ENCODE measurements at places on chromosomes 13 and 19.

DNA sequence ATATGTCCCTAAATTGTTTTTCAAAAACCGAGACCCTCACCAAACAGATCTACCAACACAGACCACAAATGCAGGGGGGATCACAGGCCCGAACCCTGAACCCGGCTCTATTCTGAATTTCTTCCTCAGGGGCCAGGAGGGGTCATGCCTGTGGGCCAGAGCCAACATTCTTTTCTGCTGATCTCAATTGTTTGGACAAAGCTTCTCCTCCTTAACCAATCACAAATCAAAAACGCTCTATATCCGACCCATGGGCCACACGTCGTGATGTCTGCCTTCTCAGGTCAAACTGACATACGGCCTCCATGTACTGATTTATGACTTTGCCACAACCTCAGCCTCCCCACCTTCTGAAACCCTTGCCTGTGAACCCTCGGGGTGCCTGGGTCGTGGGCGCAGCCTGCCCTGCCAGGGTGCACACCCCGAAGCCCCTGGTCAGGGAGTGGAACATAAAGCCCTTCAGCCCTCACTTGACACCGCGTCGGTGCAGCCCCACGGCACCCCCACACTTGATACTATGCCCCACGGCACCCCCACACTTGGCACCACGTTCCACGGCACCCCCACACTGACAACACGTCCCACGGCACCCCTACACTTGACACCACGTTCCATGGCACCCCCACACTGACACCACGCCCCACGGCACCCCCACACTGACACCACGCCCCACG, 58.4 kb upstream of the C13orf46 start:
- no peak for DNase-seq

DNA sequence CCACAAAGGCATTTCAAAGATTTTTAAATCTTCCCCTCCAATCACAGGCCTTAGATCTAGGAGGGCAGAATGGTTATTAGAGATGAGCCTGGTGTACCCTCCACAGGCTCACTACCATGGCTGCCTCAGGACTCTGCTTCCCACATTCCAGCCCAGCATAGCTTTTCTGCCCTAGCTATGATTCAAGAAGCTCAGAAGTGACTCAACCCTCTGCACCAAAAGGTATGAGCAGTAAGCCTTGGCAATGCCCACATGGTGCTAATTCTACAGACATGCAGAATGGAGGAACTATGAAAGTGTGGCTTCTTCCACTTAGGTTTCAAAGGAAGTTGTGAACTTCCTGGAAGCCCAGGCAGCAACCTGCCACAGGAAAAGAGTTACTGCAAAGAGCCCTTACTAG, 786.2 kb downstream of the SLITRK6 start:
- DNase-seq = no peak

DNA sequence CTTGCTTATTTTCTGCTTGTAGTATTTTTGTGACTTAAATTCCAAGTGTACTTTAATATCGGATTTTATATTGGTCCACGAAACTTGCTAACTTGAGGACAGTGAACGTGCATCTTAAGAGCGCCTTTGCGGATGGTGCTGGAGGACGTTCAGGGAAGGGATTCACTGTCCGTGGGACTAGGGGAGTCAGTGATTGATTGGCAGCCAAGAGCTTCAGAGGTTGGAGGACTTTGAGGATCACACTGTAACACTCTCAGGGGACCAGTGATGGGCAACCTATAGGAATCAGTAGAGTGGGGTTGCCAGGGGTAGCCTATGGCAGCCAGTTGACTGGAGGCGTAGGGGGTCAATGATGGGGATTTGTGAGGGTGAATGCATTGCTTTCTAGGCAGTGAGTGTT, 516 bp downstream of the ZNF175 start:
- DNase-seq = no peak

- DNase-seq = no peak
These were observed 209.0 kb downstream of the VWA8 start for GRCh38 chr13:41751734-41752445.

GRCh38 chr19:3268326-3268725, 43.9 kb downstream of the CELF5 start:
- DNase-seq = no peak

GRCh38 chr19:35882114-35882832, 13.9 kb downstream of the APLP1 start:
- DNase-seq = peak; percentile 87

- DNase-seq = no peak
These were observed 19.5 kb upstream of the TRPC4 start for GRCh38 chr13:37889102-37889501.

DNA sequence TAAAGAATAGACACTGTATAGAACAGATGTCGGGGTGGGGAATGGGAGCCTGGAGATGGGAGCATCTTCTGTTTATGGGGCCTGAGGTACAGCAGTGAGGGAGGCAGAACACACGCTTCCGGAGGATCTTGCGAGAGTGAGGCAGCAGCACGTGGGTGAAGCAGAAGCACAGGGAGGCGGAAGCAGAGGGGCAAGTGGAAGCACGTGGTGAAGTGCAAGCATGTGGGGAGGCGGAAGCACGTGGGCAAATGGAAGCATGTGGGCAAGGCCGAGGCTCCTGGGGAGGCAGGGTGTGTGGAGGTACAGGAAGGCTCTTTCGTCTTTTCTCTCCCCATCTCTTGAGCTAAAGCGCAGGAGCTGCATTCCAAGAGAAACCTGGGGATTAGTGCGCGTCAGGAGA, 198.4 kb downstream of the ATP8A2 start:
- DNase-seq = peak; percentile 2

- no peak for DNase-seq
These were observed 44.5 kb upstream of the SPACA7 start for GRCh38 chr13:112331675-112332074.

- DNase-seq = no peak
These were observed 4.8 kb downstream of the ZBTB7A start for GRCh38 chr19:4061683-4062418.

GRCh38 chr13:111184458-111185401, 69.6 kb downstream of the ARHGEF7 start:
- no peak for DNase-seq

DNA sequence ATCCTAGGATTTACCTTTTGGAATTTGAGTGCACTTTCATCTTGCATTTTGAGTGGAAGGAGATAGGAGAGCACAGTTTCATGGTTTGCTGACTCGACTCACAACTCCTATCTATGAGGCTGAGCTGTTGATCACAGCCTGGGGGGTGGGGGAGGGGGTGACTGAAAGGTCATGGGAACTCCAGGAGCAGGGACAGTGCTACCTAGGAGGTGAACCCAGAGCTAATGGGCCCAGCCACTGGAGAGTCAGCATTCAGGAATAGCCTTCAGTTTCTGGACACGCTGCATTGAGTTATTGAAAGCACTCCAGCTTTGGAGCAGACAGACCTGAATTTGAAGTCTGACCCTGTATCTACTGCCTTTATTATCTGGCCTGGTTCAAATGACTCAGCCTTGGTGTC, 339.9 kb downstream of the SLC7A1 start:
- DNase-seq = no peak

DNA sequence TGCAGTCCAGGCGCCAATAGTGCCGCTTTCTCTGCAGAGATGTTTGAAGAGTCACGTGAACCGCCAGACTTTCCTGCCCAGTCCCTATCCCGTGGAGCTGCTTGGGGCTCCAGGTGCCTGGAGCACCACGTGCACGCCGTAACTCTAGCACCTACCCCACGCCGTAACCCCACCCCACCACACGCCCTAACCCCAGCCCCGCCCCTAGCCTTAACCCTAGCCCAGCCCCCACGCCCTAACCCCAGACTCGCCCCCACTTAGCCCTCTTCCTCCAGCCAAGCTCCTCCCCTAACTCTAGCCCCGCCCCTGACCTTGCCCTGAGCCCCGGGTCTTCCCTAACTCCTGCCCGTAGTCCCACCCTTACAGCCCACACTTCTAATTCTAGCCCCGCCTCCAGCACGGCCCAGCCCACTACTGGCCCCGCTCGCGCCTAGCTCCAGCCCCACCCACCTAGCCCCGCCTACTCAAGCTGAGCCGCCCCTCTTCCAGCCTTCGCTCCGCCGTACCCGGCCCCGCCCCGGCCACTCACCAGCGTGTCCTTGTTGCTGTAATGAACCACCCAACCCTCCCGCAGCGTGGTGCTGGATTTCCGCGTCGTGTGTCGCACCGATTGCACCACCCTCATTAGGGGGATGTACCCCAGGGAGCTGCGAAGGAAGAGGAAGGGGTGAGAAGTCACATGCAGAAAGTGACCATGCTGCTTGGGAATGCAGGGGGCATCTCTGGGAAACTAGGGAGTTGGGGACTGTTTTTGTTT, 19.5 kb downstream of the PRKD2 start:
- peak; percentile 30 for DNase-seq

DNA sequence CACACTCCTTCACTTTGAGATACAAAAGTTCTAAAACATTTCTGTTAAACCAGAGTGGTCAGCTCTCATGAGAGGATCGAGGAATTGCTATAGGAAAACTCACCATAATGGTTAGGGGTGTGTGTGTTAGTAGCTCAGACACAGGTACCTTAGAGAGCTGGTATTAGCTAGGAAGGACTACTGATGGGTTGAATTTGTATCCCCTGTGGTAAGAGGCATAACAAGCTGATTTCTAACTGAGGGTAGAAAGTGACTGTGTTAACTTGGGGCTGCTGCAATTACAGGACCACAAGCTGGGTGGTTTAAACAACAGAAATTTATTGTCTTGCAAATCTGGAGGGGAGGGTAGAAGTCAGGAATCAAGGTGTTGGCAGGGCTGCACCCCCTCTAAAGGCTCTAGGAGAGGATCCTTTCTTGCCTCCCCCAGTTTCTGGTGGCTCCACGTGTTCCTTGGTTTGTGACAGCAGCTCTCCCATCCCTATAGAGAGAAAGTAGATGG, 17.4 kb downstream of the LEUTX start:
- DNase-seq = no peak

DNA sequence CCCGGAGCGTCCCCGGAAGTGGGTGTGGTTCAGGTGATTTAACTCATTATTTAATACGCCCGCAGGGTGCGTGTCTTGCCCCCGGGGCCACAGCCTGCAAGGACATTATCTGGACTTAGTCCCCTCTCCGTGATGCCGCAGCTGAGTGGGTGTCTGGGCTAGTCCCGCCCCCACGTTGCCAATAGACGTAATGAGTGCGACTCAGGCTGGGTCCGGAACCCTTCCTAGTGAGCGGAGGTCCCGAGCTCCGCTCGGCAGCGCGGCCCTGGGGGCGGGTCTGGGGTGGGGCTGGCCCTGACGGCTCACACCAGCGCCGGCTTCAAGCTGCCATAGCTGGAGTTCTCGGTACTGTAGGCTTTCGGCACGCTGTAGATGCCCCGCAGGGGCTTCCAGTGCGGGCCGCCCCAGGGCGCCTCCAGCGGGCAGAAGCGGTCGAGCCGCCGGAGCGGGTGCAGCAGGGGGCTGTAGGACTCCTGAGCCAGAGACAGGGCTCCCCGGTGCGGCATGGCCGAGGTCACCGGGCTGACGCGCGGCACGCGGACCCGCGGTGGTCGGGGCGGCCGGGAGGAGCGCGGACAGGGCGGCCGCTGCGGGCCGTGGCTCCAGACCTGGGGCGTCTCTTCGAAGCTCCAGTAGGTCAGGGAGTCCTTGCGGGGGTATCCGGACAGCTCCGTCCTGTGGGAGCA, 918 bp upstream of the LHB start:
- DNase-seq = peak; percentile 61

DNA sequence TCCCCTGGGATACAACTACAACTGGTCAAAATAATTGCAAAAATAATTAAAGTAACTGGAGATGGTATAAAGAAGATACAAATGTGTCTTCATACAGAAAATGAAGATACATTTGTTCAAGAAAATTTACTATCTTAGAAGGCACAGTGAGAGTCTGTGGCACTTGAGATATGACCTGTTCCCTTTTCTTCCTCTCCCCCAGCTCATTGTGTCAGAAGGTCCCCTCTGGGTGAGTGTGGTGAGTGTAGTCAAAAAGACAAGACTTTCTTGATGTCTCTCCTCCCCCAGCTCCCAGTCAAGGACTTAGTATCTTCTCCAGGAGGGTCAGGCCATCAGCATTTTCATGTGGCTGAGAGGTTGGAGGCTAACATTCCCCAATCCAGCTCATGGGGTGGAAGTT, 51.7 kb downstream of the EDNRB start:
- no peak for DNase-seq

DNA sequence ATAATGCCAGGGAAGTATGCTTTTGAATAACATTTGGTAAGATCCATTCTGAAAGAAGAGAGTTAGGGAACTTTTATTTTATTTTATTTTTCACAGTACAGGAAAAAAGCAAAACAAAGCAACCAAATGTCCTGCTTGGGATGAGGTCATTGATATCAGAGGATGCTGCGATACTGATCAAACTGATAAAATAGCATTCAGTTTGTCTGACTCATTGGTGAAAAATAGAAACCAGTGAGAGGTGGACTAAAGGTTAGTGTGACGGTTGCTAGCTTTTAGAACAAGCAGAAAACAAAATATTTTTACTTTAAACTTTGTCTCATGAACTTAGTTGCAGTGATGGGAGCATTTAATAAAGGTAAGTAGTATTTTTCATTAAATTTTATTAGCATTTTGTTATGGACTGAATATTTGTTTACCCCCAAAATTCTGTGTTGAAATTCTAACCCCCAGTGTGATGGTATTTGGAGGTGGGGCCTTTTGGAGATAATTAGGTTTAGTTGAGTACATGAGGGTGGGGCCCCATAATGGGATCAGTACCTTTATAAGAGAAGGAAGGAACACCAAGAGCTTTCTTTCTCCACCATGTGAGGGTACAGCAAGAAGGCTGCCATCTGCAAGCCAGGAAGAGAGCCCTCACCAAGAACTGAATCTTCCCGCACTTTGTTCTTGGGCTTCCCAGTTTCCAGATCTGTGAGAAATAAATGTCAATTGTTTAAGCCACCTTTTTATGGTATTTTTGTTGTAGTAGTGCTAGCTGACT, 37.3 kb downstream of the ITGBL1 start:
- no peak for DNase-seq

DNA sequence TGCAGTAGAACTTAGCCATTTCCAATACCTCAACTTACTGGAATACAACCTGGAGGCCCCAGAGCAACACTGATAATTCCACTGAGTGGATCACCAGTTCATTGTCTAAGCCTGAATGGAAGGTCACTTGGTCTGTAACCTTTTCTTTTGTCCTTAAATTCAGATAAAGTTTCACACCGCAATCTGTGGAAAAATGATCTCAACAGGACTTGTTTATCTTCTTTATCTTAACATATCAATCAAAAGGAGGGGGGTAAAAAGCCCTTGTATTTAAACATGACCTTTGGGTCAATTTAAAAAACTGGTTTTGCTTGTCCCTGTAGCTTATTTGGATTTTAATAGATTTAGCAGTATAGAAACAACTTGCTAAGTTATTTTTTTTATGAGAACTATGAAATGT, 21.6 kb downstream of the SAE1 start:
- no peak for DNase-seq
